ENCODE measurements at places on chromosomes 12 and 14.

GRCh38 chr14:93005838-93006237, 82.9 kb downstream of the CHGA start:
- no peaks in the 10 kb centered on the region for H3K36me3 ChIP-seq
- no peaks in the 10 kb centered on the region for H3K27me3 ChIP-seq
- peaks cover 87% of the 10 kb centered on the region for H3K4me1 ChIP-seq
- no peak for DNase-seq
- peak overlapping the region; percentile 98 for H3K27ac ChIP-seq

DNA sequence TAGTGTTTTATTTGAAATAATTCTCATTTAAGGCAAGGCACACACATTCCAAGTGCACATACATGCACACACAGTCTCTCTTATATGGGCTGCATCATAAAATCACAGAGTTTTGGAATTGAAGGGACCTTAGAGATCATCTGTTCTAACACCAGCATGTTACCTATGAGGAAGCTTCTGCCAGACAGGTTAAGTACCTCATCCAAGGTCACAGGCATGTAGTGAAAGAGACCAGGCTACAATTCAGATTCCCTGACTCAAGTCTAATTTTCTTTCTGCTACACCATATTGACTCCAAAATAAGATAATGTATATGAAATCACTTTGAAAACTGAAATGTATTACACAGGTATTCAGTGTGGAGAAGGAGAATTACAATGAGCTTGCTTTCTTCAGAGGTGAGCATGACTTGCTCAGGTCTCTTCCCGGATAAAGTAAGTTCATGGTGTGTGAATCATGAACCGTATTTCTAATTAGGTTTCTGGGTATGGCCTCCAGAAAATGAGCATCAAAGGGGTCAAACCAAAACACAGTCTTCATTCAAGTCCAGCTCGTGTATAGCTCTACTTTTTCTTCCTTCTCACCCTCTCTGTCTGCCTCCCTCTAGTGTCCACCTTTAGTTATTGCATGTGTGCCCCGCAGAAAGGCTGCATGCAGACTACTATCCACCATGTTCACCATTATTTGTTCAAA, 411.9 kb downstream of the FUT8 start:
- H3K4me1 ChIP-seq, result no peaks in the 10 kb centered on the region
- peak; percentile 70 for DNase-seq
- no peak overlapping the region for H3K27ac ChIP-seq

DNA sequence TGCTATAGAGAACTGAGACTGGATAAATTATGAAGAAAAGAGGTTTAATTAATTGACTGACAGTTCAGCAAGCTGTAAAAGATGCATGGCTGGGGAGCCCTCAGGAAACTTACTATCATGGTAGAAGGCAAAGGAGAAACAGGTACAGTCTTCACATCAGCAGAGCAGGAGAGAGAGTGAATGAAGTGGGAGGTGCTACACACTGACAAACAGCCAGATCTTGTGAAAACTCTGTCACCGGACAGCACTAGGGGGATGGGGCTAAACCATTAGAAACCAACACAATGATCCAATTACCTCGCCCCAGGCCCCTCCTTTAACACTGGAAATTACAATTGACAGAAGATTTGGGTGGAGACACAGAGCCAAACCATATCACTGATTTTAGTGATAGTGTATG, 682.4 kb downstream of the SLC16A7 start:
- no peak overlapping the region for H3K4me3 ChIP-seq
- no peaks in the 10 kb centered on the region for H3K36me3 ChIP-seq
- no peaks in the 10 kb centered on the region for H3K27me3 ChIP-seq
- no peak for DNase-seq
- H3K27ac ChIP-seq, result no peak overlapping the region

GRCh38 chr14:77603654-77604255, 12.7 kb downstream of the SPTLC2 start:
- peaks cover 8% of the 10 kb centered on the region for H3K36me3 ChIP-seq
- H3K4me3 ChIP-seq, result no peak overlapping the region
- peak overlapping the region; percentile 60 for H3K27ac ChIP-seq
- peaks cover 16% of the 10 kb centered on the region for H3K4me1 ChIP-seq
- peak; percentile 78 for DNase-seq

DNA sequence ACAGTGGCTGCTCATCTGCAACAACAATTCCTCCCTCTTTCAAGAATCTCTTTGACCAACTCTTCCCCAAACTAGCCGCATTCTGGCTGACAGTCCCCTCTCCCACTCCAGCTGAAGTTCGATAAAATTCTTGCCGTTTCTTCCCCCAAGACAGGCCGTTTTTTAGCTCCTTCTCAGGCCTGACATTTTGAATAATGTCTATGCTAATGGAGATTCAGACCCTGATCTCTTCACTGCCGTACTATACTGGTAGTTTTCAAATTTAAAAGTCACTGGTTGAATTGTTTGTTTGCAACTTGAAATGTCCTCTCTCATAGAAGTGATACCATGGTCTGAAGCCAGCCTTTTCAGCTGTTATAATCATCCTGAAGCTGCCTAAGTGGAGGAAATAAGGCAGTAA, 65.9 kb upstream of the AMN1 start:
- no peak overlapping the region for H3K27ac ChIP-seq
- H3K27me3 ChIP-seq, result no peaks in the 10 kb centered on the region
- DNase-seq, result no peak
- H3K4me1 ChIP-seq, result no peaks in the 10 kb centered on the region

DNA sequence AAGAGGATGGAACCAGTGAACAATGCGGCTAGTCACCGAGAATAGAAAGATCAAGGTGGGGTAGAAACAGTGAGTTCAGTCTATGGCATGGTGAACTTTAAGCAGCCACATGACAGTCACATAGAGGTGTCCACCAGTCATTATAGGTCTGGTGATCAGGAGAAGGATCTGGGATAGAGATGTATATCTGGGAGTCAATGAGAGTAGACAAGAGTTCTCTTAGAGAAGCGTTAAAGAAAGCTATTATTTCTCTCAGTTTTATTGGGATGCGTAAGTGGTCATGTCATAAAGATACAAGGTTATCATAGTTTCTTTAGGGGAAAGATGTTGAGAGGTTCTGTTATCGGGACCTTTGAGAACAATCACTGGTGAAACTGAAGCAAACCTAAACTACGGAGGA, 136.1 kb upstream of the SLC38A2 start:
- H3K4me1 ChIP-seq, result no peaks in the 10 kb centered on the region
- H3K4me3 ChIP-seq, result no peak overlapping the region
- no peaks in the 10 kb centered on the region for H3K36me3 ChIP-seq
- DNase-seq, result no peak
- H3K27me3 ChIP-seq, result no peaks in the 10 kb centered on the region
- H3K27ac ChIP-seq, result no peak overlapping the region

GRCh38 chr14:102985665-102986064, 63.2 kb downstream of the AMN start:
- H3K36me3 ChIP-seq, result peaks cover 46% of the 10 kb centered on the region
- no peak overlapping the region for H3K27ac ChIP-seq
- no peaks in the 10 kb centered on the region for H3K4me1 ChIP-seq
- DNase-seq, result no peak

GRCh38 chr14:73759714-73760597, 45.8 kb upstream of the PNMA1 start:
- peak overlapping the region; percentile 67 for H3K4me3 ChIP-seq
- H3K27ac ChIP-seq, result peak overlapping the region; percentile 96

DNA sequence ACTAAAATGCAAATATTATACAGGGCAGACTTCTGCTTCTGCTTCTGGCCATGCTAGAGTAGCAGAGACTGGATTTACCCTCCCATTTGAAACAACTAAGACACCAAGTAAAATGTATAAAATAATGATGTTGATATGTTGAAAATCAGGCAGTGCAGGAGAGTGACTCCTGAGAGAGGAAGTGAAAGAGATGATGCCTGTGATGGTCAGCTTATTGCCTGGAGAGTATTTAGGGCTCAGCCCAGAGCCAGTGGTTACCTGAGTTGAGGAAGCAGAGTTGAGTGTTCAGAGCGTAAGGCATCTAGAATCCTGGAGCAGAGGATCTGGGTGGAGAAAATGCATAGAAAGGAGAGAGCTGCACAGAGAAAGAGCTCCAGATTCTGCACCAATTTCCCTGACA, 131.8 kb upstream of the C14orf180 start:
- no peaks in the 10 kb centered on the region for H3K36me3 ChIP-seq
- no peak overlapping the region for H3K27ac ChIP-seq
- H3K4me1 ChIP-seq, result no peaks in the 10 kb centered on the region
- no peak for DNase-seq

- no peak overlapping the region for H3K27ac ChIP-seq
- no peaks in the 10 kb centered on the region for H3K36me3 ChIP-seq
- H3K4me1 ChIP-seq, result no peaks in the 10 kb centered on the region
Observed at GRCh38 chr12:107818984-107819383, 44.5 kb downstream of the ASCL4 start.

- no peaks in the 10 kb centered on the region for H3K27me3 ChIP-seq
- no peak overlapping the region for H3K4me3 ChIP-seq
- no peak overlapping the region for H3K27ac ChIP-seq
- DNase-seq, result no peak
Observed at GRCh38 chr14:86357119-86357518, 827.2 kb downstream of the FLRT2 start.

DNA sequence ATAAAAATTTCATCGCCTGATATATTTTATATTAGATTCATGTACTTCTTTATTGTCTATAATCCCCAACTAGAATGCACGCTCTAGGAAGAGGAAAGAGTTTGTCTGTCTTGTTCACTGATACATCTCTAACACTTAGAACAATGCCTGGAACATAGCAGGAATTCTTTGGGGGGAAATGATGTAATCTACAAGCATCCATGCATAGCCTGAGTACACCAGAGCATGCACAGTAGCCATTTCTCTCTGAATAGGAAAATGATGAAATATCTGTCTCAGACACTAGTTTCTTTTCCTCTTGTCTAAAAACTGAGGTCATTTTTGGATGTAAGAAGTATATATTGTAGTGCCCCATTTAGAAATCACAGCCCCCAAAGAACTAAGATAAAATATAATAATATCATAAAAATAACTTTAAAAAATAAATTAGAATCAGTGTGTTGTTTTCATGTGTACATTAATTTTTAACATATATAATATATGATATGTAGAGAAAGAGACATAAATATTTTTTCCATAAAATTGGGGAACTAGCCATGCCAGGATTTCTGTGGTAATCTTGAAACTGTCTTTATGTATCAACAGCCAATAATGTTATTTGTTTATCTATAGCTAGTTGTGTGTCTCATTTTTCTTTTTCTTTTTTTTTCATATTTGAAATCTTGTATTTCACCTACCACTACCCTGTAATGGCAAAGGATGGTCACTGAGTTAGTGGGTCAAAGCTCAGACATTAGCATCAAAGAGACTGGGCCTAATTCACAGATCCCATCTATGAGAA, 155.6 kb upstream of the TMCC3 start:
- no peaks in the 10 kb centered on the region for H3K36me3 ChIP-seq
- H3K27me3 ChIP-seq, result no peaks in the 10 kb centered on the region
- no peak for DNase-seq
- no peaks in the 10 kb centered on the region for H3K4me1 ChIP-seq

- H3K27me3 ChIP-seq, result no peaks in the 10 kb centered on the region
- H3K4me3 ChIP-seq, result no peak overlapping the region
- no peaks in the 10 kb centered on the region for H3K36me3 ChIP-seq
- no peak for DNase-seq
- no peak overlapping the region for H3K27ac ChIP-seq
- H3K4me1 ChIP-seq, result no peaks in the 10 kb centered on the region
Observed at GRCh38 chr14:79631276-79631675, 580.0 kb downstream of the DIO2 start.

GRCh38 chr12:45377815-45378214, 161.9 kb downstream of the ANO6 start:
- H3K4me1 ChIP-seq, result no peaks in the 10 kb centered on the region
- H3K4me3 ChIP-seq, result no peak overlapping the region
- H3K27me3 ChIP-seq, result no peaks in the 10 kb centered on the region
- H3K27ac ChIP-seq, result peak overlapping the region; percentile 28
- peaks cover 40% of the 10 kb centered on the region for H3K36me3 ChIP-seq

DNA sequence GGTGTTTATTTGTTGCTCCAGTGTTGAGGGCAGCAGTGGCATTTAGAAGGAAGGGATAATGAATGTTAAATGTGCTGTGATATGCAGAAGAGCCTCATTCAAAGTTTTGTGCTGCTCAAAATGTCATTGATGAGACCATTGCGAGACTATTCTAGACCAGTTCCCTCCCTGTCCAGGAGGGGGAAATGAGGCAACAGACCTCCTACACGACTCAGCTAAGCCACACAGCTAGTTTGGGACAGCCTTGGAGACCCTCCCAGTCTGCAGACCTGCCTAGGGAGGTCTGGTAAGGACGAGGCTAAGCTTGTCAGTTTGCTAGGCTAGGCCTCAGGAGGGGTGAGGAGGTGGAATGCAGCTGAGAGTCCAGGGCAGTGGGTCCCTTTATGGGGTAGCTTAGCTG, 116.0 kb downstream of the NRXN3 start:
- H3K27ac ChIP-seq, result no peak overlapping the region
- no peak for DNase-seq
- H3K36me3 ChIP-seq, result no peaks in the 10 kb centered on the region
- H3K27me3 ChIP-seq, result no peaks in the 10 kb centered on the region

DNA sequence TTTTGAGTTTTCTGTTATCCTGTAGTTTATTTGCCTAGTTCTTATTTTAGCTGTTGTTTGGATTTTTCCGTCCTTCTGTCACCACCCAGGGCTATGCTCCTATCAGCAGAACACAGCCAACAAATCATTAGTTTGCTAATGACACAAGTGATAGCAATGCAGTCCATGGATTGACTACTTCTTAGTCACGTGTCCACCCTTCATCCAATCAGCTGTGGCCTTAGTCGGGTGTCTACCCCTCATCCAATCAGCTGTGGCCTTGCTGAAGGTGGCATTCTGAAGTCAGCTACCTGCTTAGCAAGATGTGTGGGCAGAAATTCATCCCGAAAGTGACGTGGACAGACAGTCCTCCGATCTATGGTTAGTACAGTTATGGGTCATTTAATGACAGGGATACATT, 182.3 kb downstream of the GALC start:
- no peak overlapping the region for H3K4me3 ChIP-seq
- H3K4me1 ChIP-seq, result no peaks in the 10 kb centered on the region
- no peaks in the 10 kb centered on the region for H3K27me3 ChIP-seq
- DNase-seq, result peak; percentile 4

DNA sequence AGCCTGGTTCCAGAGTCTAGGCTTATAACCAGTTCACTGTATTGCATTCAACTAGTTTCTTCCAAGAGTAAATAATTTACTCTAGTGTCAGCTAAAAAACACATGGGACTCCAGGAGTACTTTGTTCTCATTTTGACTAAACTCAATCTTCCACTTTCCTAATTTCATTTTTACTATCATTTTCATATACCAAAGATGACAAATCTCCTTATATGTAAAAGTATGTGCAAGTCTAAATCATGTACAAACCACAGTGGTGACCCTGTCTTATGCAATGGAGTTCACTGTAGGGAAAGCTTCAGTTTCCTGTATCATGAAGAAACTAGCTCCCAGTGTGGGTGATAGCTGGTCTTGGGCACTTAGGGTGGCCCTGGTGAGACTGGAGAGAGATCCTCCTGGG, 151.6 kb downstream of the HELB start:
- no peak overlapping the region for H3K4me3 ChIP-seq
- no peak overlapping the region for H3K27ac ChIP-seq
- H3K27me3 ChIP-seq, result peaks cover 5% of the 10 kb centered on the region
- DNase-seq, result no peak
- no peaks in the 10 kb centered on the region for H3K4me1 ChIP-seq

GRCh38 chr14:41960281-41960680, 353.6 kb downstream of the LRFN5 start:
- no peak for DNase-seq
- H3K27me3 ChIP-seq, result no peaks in the 10 kb centered on the region
- no peaks in the 10 kb centered on the region for H3K36me3 ChIP-seq
- H3K4me3 ChIP-seq, result no peak overlapping the region
